ENCODE measurements at places on chromosomes 5 and 9.

- no peak for DNase-seq
Observed at GRCh38 chr9:135772702-135773493, 70.9 kb downstream of the KCNT1 start.

DNA sequence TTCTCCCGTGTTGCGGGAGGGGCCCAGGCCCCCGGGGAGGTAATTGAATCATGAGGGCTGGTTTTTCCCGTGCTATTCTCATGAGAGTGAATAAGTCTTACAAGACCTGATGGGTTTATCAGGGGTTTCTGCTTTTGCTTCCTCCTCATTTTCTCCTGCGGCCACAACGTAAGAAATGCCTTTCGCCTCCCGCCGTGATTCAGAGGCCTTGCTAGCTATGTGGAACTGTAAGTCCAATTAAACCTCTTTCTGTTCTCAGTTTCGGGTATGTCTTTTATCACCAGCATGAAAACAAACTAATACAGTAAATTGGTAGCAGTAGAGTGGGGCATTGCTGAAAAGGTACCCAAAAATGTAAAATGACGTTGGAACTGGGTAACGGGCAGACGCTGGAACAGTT, 1035.1 kb downstream of the DTWD2 start:
- DNase-seq = no peak

GRCh38 chr5:96426831-96427230, 6.2 kb downstream of the PCSK1 start:
- no peak for DNase-seq

DNA sequence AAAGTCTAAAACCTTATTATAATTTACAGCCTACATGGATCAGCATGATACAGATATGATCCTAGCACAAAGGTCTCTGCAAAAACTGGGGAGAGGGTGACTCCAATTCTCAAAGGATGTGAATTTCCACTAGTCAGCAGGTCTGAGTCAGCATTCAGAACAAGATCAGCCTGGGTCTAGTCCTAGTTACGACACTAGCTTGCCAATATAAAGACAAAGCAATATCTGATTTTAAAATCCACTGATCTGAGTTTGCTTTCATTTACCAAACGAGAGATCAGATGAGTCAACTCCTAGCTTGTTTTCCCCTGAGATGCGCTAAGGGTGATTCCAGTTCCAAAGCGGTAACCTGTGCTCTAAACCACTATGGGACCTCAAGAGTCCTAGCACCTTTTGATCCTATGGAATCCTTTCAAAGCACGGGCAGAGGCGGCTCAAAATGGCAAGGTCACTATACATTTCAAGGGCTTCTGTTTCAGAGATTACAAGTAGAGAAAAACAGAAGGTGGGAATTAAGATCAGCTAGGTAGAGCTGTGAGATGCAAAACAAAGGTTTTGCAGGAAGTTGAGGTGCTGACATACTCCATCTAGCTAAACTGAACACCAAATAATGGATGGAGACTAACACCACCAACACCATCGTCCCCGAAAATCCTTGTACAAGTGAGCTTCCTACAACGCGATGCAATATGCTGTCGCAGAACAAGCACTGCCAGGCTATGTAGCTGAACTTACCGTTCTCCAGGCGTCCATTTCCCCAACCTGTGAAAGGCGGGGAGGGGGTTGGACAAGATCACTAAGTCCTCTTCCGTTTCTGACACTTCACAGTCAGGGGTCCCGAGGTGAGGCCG, 906 bp downstream of the SLC25A51 start:
- DNase-seq = no peak

- no peak for DNase-seq
Observed at GRCh38 chr5:122480146-122480545, 168.1 kb downstream of the SNCAIP start.

DNA sequence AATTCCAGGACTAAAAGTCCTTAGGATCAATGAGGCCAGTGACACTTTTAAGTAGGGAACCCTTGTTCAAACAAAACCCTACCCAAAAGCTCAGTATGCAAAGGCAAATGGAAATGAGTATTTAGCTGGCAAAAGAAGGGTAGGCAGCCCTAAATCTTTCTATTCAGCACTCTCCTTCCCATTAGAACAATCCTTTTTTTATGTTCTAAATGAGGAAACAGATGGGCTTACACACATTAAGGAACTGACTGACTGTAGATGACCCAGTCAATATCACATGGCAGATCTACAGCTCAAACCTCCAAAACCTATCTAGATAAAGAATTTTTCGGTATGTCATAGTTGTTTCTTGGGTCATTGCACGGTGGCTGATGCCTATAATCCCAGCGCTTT, 7.2 kb downstream of the CSNK1A1 start:
- DNase-seq = no peak

GRCh38 chr9:122386311-122386872, 15.6 kb downstream of the PTGS1 start:
- no peak for DNase-seq

DNA sequence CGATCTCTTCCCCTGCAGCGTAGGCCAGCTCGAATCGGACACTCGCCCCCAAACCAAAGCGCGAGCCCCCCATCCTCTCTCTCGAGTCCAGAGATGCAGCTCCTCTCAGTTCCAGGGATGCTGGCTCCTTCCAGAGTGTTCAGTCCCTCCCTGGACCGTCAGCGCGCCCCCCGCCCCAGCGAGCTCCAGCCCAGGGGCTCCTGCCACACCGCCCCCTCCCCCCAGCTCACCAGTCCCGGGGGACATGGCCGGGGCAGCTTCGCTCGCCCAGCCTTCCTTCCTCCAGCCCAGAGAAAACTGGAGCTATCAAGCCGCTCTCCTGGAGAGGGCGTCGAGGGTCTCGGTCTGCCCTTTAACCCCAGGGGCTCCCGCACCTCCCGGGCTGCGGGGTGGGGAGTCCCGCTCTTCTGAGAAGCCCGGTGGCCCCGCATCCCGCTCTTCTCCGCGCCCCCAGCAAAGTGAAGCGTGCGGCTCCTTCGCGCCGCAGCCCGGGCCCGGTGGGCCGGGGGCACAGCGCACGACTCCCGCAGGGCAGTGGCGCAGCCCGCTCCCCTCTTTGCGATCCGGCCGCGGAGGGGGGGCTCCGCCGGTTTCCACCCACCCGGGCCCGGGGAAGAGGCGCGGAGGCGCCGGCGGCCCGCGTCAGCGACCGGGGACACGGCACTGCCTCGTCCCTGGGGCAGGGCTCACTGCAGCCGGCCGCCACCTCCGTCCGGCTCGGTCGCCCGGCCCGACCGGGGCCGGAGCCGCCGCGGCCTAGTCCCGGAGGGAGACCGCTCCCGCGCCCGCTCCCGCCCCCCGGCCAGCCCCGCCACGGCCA, 587 bp downstream of the MIER3 start:
- peak; percentile 25 for DNase-seq

DNA sequence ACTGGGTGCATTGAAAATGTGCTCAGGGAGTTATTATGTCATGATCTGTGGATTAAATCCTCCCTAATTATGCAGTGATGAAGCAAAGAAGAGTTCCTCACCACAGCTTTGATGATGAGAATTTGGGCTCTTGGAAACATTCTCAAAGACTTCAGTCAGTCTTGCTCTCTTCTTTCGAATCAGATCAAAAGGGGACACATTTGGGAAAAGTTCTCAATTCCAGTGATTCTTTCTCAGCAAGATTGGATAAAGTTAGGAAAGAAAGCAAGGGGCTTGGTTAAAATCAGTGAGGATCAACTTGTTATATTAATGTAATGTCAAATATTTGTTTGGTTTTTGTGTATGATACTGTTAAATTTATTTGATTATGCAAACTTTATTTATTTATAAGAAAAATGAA, 411.3 kb upstream of the ACTBL2 start:
- DNase-seq = no peak

DNA sequence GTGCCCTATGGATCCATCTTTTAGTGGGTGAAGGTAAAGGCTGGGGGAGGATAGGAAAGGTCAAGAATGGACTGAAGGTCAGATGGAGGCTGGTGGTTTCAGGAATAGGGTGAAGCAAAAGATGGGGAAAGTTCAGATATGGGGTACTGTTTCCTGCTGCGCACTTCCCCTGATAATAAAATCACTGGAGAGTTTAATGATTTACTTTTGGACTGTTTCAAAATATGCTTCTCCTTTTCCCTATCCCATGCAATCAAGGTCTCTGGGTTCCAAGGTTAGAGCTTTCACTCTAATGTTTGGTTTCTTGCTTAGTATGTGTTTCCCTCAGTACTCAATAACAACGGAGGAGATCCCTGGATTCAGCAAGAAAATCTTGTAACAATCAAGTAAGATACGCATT, 10.8 kb upstream of the PPP3R2 start:
- DNase-seq = no peak

GRCh38 chr9:21564175-21564574, 82.1 kb upstream of the IFNE start:
- DNase-seq = no peak

DNA sequence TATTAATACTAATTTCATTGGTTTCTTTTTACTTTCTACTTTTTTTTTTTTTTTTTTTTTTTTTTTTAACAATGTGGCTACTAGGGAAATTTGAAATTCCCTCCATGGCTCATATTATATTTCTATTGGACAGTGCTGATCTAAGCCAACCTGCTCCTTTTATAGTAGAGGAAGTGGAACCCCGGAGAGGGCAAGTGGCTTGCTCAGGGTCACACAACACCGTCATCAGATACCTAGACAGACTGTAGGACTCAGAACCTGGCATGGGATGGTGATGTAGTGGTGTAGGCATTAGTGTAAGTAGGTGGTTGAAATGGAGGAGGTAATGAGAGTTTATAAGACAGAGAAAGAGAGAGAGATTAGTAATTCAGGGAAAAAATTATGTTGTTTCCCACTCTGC, 10.8 kb downstream of the ZNF618 start:
- no peak for DNase-seq

- DNase-seq = no peak
Observed at GRCh38 chr5:94329115-94329514, 289.3 kb downstream of the KIAA0825 start.

GRCh38 chr9:126338945-126339344, 12.3 kb downstream of the MVB12B start:
- DNase-seq = no peak

- DNase-seq = no peak
Observed at GRCh38 chr5:141646026-141646425, 5.2 kb downstream of the FCHSD1 start.

All from T-helper 1 cell (primary cell).